ENCODE measurements at places on chromosomes 11 and 22.

DNA sequence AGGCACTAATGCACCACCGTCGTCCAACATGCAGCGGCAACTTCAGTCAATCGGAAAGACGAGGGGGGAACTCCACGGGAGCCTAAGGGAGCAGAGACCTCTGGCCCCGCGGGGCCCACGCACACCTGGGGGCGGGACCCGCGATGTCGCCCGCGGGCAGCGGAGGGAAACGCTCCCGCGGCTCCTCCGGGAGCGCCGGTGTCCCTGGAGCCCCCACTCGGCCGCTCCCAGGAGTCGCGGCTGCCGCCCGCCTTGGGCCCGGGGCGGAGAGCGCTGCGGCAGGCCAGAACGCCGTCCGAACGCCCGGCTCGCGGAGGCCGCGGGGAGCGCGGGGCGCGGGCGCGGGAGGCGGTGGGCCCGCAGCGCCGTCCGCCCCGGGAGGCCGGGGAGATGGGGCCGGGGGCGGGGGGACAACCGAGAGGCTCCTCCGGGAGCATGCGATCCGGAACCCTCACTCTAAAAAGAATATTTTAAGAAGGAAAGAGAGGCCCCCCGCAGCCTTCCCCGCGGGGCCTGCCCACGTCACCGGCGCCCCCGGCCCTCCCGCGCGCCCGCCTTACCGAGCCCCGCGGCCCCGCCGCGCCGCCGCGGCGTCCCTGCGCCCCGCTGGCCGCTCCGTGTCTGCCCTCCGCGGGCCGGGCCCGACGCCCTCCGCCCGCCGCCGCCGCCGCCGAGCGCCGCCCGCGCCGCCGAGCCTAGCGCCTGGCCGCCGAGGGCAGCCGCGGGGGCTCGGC, 86.6 kb upstream of the ARHGAP32 start:
- DNase-seq, result no peak

GRCh38 chr22:47290706-47291430, 528.4 kb downstream of the TBC1D22A start:
- DNase-seq, result no peak

- DNase-seq, result no peak
These were observed 19.6 kb downstream of the VPS37C start for GRCh38 chr11:61141601-61142028.

- DNase-seq, result no peak
These were observed 427.3 kb downstream of the BRD1 start for GRCh38 chr22:49400136-49400940.

DNA sequence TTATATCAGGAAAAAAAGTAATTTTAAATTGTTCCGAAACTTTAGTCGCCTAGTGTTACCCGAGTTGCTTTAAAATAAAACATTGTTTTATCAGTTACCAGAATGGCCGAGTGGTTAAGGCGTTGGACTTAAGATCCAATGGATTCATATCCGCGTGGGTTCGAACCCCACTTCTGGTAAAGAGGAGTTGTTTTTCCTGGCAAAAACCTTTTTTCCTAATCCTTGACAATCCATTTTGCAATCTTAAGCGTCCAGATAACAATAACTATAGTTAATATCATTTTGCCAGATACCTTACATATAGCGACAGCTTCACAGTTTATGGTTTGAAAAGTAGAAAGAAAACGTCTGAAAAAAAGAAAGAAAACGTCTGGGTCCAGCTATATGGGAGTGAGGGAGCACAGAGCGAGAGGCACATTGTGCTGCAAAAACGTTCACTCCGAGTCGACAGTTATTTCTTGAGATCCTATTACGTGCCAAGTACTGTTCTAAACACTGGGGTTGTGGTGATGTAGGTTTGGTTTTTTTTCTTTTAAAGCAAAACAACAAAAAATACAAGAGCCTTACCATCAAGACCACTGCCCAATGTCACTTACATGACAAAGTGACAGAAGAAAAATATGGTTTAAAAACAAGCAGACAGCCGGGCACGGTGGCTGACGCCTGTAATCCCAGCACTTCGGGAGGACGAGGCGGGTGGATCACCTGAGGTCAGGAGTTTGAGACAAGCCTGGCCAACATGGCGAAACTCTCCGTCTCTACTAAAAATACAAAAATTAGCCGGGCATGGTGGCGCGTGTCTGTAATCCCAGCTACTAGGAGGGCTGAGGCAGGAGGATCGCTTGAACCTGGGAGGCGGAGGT, 40.6 kb downstream of the OR4D9 start:
- DNase-seq, result no peak

- peak; percentile 75 for DNase-seq
These were observed 24.1 kb upstream of the CDC42EP2 start for GRCh38 chr11:65290448-65291165.

DNA sequence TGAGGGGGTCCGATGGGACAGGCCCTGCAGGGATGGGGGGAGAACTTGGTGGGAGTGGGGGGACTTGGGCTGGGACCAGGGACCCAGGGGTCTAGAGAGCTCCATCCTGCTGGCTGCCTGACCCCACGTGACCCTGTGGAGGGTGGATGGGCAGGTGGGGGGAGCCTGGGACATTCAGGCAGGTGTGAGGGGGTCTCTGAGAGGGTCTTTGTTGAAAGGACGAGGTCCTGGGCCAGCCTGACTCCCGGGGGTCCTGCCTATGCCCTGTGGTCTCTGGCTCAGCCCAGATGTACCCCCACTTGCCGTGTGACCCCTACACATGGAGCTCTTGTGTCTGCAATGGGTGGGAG, 7.5 kb downstream of the LRRC56 start:
- no peak for DNase-seq

DNA sequence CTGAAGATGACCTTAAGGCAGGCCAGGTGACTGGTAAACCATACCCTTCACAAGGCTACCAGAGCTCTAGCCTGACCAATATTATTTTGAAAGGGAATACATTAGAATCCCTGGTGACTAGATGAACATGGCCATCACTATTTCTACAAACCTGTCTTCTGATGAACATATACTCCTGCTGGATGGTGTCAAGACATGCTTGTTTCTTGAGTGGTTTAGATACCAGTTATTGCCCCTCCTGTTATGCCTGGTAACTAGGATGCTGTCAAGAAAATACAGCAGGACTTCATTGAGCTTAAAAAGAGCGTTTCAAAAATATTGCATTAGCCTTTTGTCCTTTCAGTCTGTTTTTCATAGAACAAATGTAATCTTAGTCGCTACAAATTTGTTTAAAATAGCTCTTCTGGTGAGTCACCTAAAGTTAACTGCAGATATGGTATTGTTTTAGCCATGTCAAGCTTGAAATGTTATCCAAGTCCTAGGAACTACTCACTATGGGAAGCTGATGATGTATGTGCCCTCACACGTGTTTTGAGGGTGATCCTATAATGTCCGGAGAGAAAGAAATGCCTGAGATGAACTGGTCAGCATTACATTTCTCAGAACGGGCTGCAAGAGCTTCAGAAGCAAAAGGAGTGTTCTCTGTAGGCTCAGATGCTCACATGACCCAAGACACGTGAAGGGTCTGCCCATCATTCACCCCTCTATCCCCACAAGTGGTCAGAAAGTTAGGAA, 20.6 kb downstream of the ADM start:
- DNase-seq, result no peak

DNA sequence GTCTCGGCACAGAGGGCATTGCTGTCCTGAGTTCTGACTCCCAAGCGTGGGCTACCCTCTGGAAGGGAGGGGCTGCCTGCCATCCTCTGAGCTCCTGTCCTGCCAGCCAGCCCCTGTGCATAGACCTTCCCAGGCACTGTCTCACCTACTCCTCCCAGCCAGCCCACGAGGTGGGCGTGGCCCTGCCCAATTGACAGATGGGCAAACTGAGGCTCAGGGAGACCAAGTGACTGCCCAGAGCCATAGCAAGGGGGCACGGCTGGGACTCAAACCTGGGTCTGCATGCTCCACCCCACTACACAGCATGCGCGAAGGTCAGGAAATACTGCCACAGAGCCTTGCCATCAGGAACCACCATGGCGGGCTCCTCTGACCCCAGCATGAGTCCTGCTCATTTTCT, 29.4 kb upstream of the PRR5 start:
- DNase-seq, result no peak

GRCh38 chr11:102833731-102834130, 9.7 kb downstream of the MMP3 start:
- DNase-seq, result no peak

GRCh38 chr11:46918788-46919513, 601 bp upstream of the LRP4 start:
- no peak for DNase-seq

- no peak for DNase-seq
These were observed 130.2 kb downstream of the TRIM44 start for GRCh38 chr11:35792846-35793192.

GRCh38 chr11:59263225-59263894, 50.6 kb upstream of the MPEG1 start:
- DNase-seq, result no peak

DNA sequence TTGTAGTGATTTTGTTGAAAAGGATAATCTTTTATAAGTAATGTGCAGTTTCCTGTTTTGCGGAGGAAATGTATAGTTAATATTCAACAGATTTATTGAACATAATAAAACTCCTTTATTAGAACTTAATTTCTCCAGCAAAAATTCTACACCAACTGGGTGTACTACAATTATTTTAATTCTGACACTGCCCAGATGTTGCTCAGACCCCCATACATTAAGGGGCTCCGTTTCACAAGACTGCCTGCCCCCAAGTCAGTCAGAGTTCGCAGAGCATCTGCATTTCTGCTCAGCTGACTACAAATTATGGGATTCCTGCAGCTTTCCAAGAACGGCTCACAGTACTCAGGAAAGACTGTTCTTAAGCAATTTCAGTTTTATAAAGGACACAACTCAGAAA, 6.2 kb downstream of the CEP57 start:
- no peak for DNase-seq

DNA sequence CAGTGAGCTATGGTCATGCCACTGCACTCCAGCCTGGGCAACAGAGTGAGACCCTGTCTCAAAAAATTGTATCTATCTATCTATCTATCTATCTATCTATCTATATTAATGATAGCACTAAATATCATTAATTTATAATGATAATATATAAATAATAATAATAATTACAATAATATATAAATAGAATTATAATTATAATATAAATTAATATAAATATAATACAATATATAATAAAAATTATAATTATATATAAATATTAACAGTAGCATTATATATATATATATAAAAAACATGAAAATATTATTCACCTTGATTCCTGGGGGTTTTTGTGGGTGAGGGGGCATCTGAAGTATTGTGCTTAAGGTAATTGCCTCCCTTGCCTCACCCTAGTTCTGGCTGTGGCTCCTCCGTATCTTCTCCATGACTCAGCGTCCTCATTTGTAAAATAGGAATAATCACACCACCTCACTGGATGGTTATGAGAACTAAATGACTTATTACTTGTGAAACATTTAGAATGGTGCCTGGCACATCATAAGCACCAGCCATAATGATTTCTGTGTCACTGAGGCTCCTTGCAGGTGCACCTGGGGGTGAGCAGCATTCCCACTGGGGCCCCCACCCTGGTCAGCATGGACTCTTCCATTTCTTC, 18.8 kb downstream of the RASD2 start:
- no peak for DNase-seq

DNA sequence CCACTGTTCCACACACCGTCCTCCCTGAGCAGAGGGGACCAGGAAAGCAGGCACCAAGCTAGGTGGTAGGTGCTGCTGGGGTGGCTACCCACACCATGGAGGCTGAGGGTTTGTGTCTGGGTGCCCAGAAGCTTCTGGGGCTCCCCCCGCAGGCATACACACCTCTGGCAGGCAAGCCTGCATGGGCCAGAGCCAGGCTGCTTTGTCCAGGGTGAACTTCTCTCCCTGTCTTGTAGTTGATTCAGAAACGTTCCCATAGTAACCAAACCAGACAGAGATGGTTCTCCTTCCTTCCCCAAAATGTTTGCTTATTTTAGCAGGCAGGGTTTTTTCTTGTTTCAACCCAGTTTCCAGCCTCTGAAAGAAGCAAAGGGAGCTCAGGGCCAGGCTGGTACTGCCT, 40.9 kb upstream of the SUSD2 start:
- no peak for DNase-seq

DNA sequence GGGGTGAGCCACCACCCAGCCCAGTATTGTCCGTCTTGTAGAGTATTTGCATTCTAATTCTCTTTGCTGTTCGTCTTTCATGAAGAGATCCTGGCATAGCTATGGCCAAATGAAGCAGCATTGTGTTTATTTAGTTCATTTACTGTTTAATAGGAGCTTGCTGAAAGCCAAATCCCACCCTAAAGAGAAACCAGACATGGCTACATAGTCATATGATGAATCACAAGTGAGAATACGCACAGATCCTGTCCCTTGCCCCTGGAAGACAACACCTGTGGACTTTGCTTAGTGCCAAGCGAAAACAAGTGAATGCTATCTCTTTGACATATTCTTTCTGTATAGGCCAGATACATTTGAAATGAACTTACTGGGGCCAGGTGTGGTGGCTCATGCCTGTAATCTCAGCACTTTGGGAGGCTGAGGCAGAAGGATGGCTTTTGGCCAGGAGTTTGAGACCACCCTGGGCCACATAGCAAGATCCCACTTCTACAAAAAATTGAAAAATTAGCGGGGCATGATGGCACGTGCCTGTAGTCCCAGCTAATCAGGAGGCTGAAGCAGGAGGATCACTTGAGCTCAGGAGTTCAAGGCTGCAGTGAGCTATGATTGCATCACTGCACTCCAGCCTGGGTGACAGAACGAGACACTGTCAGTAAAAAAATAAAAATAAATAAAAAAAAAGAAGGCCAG, 5.1 kb upstream of the ARFGAP3 start:
- DNase-seq, result no peak

GRCh38 chr22:27801202-27801615, 347 bp downstream of the MN1 start:
- no peak for DNase-seq

- DNase-seq, result no peak
These were observed 3.1 kb upstream of the IGF2 start for GRCh38 chr11:2142300-2142759.

DNA sequence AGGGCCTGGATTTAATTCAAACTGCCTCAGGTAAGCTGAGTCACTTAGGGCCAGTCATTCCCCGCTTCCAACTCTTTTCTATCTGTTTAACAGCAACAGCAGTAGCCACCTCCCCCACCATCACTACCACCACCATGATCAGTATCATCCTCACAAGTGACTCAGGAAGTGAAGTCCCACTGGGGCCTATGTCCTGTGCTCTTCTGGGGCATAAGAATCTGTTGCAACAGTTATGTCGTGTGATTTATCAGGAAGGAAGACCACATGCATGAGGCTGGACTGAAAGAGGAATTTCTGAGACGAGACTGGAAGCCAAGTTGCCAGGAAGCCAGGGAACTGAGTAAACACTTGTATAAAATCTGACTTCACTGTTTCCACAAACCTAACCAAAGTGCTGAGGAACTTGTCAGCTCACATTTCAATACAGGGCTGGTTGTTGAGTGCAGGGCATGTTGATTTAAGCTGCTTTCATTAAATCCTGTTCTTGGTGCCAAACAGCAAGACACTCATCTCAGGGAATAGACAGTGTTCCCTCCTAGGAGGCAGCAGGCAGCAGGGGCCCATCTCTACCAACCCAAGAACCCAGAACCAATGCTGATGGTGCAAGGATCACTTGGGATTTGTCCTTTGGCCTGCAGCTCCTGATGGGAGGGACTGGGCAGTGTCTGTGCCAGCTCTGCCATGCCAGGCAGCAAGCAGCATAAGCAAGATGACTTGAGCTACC, 226.7 kb upstream of the NARS2 start:
- no peak for DNase-seq

Measured in caudate nucleus (tissue), 63 donors.